Progenitor cell of endocrine pancreas (in vitro differentiated cells): ENCODE measurements at places on chromosomes 12 and 14.

DNA sequence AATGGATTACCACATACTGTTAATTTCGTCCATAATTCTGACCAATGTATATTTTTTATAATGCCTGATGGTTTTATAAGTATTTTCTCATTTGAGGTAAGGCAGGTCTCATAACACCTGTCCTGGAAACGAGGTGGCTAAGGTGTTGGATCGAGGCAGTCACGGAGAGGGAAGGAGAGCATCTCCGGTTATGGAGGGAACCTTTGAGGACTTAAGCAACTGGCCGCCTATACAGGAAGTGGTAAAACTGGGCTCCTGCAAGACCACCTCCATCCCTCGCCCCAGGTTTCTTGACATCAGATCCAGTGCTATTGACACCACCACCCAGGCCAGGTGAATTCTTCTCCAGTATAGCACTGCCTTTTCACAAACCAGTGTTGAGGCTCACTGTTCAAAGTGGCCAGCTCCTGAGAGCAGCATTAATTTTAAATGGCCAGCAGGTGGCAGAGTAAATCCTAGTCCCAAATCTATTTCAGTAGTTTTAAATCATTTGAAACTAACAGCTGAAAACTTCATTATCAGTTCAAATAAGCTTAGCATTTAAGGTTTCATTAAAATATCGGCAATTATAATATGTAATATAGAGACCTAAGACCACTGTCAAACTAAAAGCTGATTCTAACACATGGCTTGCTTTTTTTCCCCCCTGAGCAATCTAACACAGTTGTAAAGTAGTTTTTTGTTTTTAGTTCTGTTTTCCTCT, 100.8 kb downstream of the PPM1A start:
- H3K27ac ChIP-seq: no peak overlapping the region
- no peak overlapping the region for H3K4me3 ChIP-seq
- DNase-seq: no peak

DNA sequence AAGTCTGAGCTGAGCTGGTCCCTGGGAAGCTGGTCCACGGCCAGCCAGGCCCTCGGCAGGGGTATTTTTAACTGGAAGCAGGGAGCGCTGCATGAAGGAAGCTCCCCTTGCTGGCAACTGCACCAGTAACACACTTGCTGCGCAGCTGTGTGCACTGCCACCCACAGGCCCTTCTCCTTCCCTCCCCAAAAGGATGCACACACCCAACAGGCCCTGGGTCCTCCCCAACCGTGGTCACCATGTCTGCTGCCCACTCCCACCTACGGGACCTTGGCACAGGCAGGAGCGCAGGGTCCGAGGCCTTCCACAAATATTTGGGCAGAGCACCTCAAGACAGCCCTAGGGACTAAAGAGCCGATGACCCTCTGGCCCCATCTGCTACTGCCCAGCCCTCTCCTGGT, 157.0 kb upstream of the PRMT8 start:
- peaks cover 28% of the 10 kb centered on the region for H3K27me3 ChIP-seq
- no peaks in the 10 kb centered on the region for H3K36me3 ChIP-seq
- H3K4me1 ChIP-seq: peaks cover 2% of the 10 kb centered on the region
- DNase-seq: no peak

GRCh38 chr12:75437564-75437963, 43.0 kb upstream of the GLIPR1 start:
- H3K4me1 ChIP-seq: no peaks in the 10 kb centered on the region
- no peak overlapping the region for H3K4me3 ChIP-seq
- no peaks in the 10 kb centered on the region for H3K36me3 ChIP-seq
- H3K27ac ChIP-seq: no peak overlapping the region
- DNase-seq: no peak

GRCh38 chr12:131283191-131283861, 329.6 kb downstream of the ADGRD1 start:
- H3K27me3 ChIP-seq: peaks cover 3% of the 10 kb centered on the region
- no peak overlapping the region for H3K4me3 ChIP-seq
- H3K4me1 ChIP-seq: no peaks in the 10 kb centered on the region
- no peak for DNase-seq

DNA sequence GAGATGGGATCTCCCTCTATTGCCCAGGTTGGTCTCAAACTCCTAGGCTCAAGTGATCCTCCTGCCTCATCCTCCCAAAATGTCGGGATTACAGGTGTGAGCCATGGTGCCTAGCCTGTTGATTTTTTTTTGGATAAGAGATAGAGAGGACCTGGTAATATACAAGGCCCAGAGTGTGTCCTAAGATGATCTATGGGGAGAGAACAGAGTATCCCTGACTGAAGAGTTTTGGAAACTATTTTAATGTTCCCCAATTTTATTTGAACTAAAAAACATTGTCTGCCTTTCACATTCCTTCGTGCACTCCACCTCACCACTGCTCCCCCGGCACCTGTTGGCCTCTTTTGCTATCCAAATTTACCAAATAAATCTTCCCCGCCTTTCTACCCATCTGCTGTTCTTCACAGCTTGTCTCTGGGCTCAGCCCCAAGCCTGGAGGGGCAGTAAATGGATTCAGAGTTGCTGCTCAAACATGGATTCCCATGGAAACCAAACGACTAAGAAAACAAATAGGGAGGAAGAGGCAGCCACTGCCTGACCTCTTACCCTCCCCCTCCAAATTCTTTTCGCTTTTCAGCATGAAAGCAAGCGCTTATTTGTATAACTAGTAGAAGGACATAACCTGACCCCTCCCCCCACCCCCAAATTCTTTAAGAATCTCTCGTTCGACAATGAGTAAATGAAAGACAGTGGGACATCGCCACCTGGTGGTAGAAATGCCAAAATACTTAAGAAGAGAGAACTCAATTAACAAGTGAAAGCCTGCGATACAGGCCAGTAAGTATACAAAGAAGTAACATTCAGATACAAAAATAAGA, 22.6 kb downstream of the OR10G3 start:
- H3K27me3 ChIP-seq: no peaks in the 10 kb centered on the region
- H3K27ac ChIP-seq: peak overlapping the region; percentile 94
- H3K4me3 ChIP-seq: peak overlapping the region; percentile 51
- no peaks in the 10 kb centered on the region for H3K36me3 ChIP-seq
- DNase-seq: peak; percentile 77
- peaks cover 18% of the 10 kb centered on the region for H3K4me1 ChIP-seq
